ENCODE measurements at places on chromosomes 2 and 18.
A peak's percentile ranks its signal among the peaks of the same experiment; 100 is the strongest.

- DNase-seq = no peak
These were observed 114.6 kb downstream of the PHLPP1 start for GRCh38 chr18:62829936-62830335.

DNA sequence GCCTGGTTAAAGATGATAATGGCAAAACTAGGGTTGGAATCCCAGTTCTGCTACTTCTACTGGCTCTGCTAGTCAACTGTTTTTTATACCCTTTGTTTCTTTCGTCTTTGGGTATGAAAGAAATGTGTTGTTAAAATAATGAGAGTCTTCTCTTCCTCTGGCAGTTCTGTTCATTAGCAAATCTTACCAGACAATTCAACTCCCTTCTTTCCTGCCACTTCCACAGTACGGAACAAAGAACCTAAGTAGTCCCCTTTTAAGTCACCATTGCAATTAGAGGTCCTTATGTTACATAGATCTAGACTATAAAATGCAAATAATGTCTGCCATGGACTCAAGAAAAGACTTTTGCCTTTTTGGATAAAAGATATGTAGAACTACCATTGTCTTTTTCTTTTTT is 134.1 kb downstream of the RND3 start:
- DNase-seq = no peak

DNA sequence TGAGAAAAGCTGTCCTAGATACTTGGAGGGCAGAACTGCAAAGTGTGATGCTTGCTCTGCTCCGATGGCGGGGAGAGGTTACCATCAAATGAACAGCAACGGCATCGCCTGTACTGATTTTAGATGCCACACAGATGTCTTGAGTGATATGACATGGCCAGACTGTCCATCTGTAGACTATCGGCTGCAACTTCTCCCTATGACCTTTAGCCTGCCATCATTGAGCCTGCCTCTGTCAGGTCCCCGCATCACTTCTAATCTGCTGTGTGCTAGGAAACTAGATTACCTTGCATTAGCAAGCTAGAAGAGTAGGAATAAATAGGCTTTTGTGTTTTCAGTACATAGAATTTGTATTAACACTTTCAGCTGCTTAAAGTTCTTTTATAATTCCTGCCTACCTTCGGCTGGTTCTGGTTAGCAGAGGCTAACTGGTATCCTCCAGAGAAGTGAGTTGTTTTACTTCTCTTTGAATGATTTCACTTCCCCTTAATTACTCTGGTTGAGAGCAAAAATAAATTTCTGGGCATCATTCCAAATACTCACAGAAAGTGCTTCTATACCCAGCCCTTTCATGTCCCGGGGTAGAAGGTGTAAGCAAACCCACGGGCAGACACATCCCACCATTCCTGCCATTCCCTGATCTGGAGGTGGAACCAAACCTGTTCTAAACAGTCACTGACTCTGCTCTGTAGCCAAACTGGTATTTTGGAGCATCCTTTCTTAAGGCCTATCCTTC is 24.0 kb downstream of the GAREM2 start:
- no peak for DNase-seq

- peak; percentile 81 for DNase-seq
These were observed 48.0 kb downstream of the BCL2L11 start for GRCh38 chr2:111168528-111169239.

GRCh38 chr18:31112804-31113203 is 10.6 kb upstream of the DSC2 start:
- no peak for DNase-seq

DNA sequence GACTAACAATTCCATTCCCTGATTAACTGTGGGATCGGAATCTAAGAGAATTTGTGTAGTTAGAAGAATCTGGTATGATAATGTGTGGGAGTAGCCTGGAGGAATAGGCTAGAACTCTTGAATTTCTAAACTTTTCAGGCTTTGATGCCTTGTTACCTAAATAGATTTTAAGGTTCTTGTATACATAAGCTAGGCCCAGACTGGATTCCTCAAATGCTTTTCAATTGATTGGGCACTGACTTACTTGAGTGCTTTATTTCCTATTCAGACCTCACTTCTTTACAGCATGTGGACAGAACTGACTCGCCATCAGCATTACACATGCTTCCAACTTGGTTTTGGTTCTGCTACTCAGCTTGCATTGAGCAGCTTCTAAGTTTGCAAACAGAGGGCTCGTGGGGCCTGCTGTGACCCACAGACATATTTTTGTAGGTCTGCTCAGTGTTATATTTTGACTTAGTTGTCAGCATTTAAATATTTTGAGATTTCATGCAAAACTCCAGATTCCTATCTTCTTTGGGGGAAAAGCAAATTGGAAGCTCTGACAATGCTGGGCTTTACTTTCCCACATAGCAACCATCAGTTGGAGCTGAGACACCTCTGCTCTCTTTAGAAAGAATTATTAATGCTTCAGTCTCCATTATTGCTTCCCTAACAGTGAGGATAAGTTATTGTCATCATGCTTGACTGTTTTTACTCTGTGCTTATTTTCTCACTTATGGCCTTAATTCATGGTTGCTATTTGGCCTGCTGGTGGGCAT is 5.7 kb downstream of the PARD3B start:
- DNase-seq = no peak

DNA sequence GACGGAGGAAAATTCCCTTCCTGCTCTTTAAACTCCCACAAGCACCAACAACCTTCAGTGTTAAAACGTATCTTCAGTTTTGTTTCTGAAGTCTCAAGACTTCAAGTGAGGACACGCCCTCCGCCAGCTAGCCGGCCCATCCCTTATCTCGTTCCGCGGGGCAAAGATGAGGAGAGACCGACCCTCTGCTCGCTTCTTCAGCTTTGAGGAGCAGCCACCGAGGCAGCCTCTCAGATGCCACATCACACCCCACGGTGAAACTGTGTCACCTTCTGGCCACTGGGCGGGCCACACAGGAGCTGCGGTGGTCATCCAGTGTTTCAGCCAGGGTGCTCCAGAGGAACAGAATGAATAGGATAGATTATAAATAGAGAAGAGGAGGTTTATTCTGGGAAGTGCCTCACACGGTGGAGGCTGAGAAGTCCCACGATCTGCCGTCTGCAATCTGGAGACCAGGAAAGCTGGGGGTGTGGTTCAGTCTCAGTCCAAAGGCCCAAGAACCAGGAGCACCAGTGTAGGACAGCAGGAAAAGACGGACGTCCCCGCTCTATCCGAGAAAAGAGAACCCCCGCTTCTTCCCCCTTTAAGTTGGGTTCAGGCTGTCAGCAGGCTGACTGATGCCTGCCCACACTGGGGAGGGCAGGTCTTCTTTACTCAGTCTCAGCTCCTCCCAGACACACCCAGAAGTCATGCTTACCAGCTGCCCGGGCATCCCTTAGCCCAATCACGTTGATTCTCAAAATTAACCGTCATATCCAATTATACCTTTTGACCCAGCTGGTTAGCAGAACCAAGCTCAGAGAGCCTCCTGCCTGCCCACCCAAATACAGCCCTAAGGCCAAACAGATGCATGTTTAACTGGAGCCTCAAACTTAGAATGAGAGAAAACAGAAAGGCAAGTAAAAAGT is 399.7 kb upstream of the ID2 start:
- no peak for DNase-seq

- no peak for DNase-seq
These were observed 33.3 kb downstream of the NIF3L1 start for GRCh38 chr2:200922439-200922838.

DNA sequence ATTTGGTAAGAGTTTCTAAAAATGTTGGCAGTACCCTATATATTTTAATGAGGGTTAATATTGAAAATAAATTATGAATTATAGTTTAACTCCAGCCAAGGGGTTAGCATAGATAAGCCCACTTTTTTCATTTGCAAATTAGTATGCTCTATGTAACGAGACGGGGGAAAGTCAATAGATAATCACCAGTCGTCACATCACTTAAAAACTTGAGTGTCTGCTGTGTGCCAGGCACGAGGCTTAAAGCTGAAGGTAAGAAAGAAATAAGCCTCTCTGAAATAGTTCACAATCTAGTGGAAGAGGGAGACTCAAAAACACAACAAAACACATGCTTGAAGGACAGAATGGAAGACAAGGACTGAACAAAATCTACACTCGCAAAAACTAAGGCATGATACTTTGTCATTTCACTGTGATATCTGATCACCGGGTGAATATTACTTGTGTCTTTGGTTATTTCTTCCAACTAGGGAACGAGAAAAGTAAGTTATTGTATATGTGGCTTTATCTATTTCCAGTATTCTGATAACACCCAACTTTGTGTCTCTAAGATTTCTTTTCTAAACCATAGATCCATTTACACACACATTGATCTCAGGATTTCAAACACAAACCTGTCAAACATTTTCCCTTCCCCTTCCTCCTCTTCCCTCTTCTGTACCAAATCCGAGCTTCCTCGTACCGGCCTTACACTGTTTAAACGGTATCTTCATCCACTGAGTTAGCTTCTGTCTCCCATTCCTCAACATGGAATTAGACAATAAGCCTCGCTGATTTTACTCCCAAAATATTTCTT is 199.1 kb downstream of the PIEZO2 start:
- no peak for DNase-seq

DNA sequence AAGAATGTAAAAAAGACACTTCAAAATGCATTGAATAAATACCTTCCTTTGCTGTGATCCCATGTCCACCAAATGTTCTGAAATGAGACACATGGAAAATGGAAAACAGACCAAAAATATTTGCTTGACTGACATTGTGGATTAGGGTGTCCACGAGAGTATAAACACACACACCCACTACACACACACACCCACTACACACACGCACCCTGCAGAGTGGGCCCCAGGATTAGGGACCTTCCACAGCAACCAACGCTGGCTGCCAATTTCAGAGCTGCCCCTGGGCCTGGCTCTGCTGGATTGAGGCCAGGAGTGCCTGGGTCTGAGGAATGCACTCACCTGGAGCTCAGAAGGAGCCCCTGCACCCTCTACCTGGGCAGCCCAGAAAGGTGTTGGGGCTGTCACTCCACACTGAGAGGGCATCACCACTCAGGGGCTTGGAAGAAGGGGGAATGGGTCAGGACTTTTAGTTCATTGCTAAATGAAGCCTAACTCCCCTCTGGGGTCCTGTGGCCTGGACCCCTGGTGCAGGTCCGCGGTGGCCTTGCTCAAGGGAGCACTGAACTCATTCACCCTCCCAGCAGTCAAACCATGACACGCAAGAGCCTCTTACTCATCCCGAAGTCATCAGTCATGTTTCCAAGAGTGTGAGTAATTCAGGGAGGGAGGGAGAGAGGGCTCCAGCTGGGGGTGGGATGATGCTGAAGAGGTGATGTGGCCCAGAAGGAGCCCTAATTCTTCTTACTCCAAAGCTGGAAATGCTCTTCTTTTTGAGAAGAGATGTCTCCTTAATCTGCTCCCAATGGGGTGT is 50.2 kb upstream of the PLB1 start:
- peak; percentile 76 for DNase-seq
